ENCODE measurements at places on chromosomes 4 and X.

GRCh38 chr4:98577956-98578355, 80.5 kb downstream of the TSPAN5 start:
- DNase-seq: no peak

GRCh38 chrX:10017872-10018271, 50.7 kb downstream of the CLDN34 start:
- DNase-seq: no peak

DNA sequence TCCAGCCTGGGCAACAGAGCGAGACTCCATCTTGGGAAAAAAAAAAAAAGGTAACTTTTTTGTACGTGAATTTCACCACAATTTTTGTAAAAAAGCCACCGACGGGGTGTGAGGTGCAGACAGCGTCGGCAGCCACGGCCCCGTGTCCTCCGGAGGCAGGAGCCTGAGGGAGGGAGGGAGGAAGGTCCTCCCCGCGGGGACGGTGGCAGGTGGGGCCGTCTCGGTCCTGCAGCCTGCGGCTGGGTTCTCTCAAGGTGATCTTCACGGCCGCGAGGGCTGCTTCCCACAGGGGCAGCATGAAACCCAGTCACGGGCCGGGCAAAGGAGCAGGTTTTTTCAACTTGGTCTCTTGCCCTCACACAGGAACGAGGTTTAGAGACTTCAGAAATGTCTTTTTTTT, 14.0 kb downstream of the PLCXD1 start:
- DNase-seq: no peak

DNA sequence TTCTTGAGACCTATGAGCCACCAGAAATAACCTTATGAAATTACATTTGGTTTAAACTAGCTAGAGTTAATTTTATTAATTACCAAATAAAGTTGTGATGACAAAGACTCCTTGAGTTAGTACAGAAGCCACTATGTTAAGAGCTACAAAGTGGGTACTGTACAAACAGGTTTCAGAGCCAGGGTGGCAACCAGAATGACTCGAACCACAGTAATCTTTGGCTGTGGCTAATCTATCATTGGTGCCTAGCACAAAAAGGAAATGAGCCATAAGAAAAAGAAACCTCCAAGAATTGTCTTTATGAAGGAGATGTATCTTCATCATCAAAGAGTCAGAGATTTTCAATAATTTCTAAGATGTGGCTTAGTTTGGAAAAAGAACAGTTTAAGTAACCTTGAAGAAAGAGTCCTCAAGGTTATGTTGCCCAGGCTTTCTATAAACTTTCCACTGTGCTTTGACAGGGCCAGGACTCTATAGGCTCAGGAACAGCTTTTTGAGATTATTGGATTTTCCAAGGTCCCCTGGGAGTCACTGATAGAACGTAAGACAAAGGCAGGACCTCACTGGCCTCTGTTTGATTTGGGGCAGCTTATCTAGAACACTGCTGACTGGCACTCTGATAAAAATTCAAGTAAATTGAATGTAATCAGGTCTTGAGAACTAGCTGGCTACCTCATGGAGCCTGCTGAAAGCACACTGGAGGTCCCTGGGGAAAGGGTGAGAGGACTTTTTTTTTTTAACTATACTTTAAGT, 777.7 kb downstream of the STIM2 start:
- no peak for DNase-seq

GRCh38 chrX:51905711-51906110, 12.3 kb downstream of the MAGED1 start:
- DNase-seq: no peak

- DNase-seq: no peak
Measured at GRCh38 chr4:119536572-119537528, 91.8 kb downstream of the PDE5A start.

- no peak for DNase-seq
Measured at GRCh38 chrX:10875995-10876394, 235.1 kb upstream of the HCCS start.

GRCh38 chrX:64975491-64975890, 759 bp downstream of the ZC4H2 start:
- peak; percentile 19 for DNase-seq

DNA sequence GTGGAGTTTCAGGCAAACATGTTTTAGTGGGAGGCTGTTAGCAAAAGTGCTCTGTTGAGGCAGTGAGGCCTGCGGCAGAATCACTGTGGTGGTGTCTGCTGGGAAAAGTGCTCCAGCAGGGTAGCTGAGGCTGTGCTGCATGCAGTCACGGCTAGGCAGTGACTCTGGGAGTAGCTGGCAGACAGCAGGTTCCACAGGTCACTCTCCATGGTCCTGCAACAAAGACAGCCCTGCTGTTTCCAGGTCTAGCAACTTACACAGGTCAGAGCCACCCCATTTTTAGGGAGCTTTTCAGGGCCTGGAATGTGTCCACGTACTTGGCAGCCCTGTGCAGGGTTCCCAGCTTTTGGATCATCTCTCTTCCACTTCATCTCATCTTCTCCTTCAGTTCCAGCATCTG, 184.3 kb downstream of the NAA11 start:
- DNase-seq: no peak

DNA sequence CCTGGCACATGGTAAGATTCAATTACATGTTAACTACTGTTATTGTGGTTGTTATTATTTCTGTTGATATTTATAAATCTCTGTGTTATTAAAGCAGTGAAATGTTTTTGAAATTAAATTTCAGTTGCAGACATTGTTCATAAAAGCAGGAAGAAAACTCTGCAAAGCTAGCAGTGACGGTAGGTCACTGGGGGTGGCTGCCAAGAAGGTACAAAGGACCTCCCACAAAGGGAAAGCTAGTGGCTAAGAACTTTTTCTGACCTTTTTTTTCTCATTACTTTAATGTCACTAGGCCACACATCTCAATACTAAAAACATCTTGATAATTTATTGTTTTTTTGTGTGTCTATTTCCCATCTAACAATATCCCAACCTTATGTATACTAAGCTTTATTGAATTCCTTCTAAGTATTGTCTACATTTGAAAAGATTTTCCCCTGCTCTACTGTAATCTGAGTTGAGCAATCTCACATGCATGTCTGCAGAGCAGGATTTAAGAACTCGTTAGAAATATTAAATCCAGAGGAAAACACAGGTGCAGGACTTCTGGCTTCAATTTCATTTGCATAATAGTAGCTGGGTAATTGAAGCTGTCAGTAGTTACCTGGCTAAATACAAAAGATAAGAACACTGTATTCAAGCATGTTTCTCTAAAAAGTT, 197.3 kb downstream of the CFAP299 start:
- no peak for DNase-seq

DNA sequence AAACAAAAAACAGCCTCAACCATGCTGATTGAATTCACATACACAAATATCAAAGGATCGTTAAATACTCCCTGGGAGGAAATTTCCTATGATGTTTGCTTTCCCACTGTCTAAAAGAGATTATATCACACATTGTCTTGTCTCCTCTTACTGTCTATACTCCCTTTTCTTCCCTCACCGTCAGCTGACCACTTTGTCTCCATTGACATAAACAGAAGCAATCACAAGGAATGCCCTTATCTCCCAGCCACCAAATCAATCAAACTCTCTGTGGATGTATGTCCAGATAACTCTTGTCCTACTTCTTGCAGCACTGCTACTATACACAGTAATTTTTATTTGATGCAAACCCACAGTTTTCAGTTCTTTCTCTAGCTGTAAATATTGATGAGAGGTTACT, 12.2 kb upstream of the NUDT9 start:
- DNase-seq: no peak

- no peak for DNase-seq
Measured at GRCh38 chr4:164252286-164252685, 501.6 kb upstream of the SMIM31 start.

GRCh38 chr4:77418333-77418732, 187.3 kb upstream of the CXCL13 start:
- no peak for DNase-seq

- DNase-seq: no peak
Measured at GRCh38 chr4:4427121-4427870, 40.4 kb downstream of the NSG1 start.

- no peak for DNase-seq
Measured at GRCh38 chr4:79296768-79297428, 29.0 kb downstream of the NAA11 start.

- DNase-seq: no peak
Measured at GRCh38 chr4:150328496-150328895, 250.3 kb downstream of the DCLK2 start.

GRCh38 chr4:16894406-16894805, 4.0 kb downstream of the LDB2 start:
- no peak for DNase-seq

GRCh38 chr4:123299212-123299691, 97.3 kb upstream of the SPRY1 start:
- no peak for DNase-seq

DNA sequence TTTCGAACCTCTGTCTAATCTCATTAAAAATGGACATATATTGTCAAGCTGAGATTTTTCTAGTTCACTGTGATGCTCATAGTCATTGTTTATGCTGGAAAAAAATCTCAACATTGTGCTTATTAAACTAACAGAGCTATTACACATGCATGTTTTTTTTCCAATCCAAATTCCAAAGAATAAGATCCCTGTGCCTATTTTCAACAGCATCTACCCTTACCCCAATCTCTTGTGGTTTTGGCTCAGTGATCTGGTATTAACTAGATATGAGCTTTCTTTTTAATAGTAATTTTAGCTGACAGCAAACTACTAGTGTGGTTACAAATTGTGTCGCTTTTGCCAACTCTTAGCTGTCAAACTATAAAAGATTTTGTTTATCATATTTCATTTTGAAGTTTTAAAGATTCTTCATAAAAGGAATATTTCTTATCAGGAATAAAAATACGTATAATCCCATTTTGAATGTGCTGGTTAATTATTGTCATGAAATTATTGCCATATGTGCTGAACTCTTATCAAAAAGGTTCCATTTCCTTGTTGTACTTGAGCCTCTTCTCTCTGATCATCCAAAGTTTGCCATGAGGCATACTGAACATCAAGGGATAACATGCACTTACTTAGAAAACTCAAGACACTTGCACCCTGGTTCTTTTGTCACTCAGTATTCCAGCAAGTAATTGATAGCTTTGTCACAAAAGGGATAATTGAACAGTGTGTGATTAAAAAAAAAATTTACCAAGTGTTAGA, 241.2 kb downstream of the ARHGAP24 start:
- no peak for DNase-seq

GRCh38 chr4:3251691-3252479, 2.9 kb downstream of the MSANTD1 start:
- DNase-seq: no peak

GRCh38 chrX:45143455-45143854, 57.2 kb downstream of the DIPK2B start:
- DNase-seq: no peak

DNA sequence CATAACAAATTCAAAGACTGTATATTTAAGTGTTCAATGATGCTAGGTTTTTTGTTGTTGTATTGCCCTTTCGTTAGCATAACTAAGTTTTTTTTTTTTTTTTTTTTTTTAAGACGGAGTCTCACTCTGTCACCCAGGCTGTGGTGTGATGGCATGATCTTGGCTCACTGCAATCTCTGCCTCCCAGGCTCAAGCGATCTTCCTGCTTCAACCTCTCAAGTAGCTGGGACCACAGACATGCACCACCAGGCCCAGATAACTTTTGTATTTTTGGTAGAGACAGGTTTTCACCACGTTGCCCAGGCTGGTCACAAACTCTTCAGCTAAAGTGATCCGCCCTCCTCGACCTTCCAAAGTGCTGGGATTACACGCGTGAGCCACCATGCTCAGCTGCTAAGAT, 7.0 kb downstream of the SH3BGRL start:
- DNase-seq: no peak

DNA sequence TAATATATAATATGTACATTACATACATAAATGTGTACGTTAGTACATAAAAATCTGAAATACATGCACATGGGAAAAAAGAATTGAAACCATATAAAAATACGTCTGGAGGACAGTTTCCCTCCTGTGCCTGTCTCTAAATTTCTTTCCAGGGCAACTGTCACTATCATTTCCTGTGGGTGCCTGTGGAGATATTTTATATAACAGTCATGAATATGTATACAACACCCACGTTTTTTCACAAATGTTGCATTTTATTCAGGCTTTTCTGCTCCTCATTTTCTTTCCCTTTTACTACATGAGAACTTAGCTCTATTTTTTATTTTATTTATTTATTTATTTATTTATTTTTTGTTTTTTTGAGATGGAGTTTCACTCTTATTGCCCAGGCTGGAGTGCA, 24.2 kb upstream of the GRPEL1 start:
- no peak for DNase-seq

DNA sequence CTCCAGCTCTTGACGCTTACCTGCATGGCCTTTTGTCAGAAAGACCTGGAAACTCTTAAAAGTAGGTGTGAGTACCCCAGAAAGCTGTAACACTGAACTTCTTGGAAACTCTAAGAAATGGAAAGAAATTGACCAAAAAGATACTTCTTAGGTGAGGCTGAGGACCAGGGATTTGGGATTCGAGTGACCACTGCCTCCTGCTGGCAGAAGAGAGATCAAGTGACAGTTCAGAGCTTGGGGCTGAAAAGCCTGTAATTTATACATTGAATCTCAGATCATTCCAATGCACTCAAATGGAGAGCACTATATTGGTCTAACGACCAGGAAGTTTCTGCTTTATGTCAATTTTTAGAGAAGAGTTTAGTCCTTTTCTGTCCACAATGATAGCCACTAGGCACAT, 204.6 kb downstream of the PDGFRA start:
- DNase-seq: no peak

Measured in NCI-H510A (cell line).